Lower lobe of right lung (tissue), 2 donors: ENCODE measurements at places on chromosomes 5 and 9. TPM values are rescaled to one million over a fixed set of nuclear protein-coding genes. Genes with fewer than 3 reads are reported as not detected.

SLC6A19 gene
- not detected for total RNA-seq

SLC36A3 gene
- not detected for total RNA-seq

DBN1 gene
- total RNA-seq, result 23.1 TPM

TEX48 gene
- total RNA-seq, result not detected
